ENCODE measurements at places on chromosomes 6 and 20.

GRCh38 chr20:61742097-61742825, 323.4 kb downstream of the TAF4 start:
- no peak for DNase-seq

DNA sequence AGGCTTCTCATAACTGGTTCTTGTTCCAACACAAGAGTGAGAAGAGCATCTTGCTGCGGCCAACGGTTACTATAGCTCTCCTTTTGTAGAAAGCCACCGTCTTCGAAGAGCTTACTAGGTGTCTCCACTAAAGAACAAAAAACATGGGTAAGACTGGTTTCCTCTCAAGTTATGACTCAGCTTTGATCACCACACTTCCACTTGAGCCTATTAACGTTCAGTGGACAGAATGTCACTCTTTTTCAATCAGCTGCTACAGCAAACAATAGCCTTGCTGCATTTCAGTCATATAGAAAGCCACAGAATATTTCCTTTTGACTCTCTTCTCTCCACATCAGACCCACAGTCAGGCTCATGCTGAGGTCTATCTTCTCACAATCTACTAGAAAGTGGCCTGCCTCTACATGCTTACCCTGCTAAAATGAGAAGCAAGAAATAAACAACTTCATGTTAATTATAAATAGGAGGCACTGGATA, 243.5 kb upstream of the PREP start:
- DNase-seq, result peak; percentile 61

DNA sequence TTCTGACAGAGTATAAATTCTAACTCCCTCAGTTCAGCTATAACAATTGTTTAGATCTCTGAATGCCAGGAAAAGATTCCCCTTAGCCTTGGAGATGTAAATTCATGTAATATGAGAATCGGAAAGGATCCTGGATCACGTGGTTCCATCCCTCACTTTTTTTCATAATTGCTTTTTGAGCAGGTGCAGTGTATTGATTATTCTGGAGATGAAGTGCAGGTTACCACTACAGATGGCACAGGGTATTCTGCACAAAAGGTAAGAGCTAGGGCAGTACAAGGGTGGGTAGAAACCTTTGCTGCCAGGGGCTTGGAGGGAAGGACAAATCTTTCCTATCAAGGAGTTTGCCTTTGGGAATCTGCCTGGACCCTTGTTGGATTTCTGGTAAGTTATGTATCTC, 52.7 kb downstream of the KDM1B start:
- no peak for DNase-seq

DNA sequence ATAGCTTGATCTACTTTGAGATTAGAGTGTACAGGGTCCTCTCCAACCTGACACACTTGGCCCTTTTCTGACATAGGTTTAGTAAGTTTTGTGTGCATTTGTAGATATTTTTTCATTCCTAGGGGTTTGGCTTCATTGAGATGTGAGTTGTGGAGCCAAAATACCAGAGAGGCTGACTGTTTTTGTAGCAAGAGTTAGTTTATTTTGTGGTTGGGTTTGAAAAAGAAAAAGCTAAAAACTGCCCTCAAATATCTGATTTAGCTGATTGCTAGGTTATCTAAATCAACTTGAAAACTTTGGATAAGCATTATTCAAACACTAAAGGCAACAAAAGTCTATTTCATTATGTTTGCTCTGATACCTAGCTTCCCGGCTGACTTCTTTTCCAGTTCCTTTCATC, 164.7 kb upstream of the CENPW start:
- DNase-seq, result no peak

- peak; percentile 43 for DNase-seq
These were observed 302.7 kb upstream of the ZFP64 start for GRCh38 chr20:52494244-52494643.
